ENCODE measurements at places on chromosomes 5 and 9.

DNA sequence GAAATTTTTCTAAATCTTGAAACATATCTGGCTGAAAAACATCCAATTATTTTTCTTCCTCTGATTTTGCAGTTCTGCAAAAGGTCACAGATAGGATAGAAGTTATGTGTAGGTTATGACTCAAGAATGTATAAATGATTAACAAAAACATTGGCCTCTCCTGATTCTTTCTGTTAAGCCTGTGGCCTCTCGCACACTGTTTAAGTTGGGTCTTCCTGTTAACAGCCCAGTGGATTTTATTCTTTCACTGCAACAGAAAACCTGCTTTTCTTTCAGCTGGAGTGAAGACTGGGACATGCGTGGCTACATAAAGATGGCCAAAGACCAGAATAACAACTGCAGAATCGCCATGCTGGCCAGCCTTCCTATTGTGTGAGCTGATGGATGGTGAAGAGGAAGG is 17.1 kb upstream of the SPATA31E1 start:
- H3K27me3 ChIP-seq, result peaks cover 14% of the 10 kb centered on the region
- H3K27ac ChIP-seq, result no peak overlapping the region
- peaks cover 3% of the 10 kb centered on the region for H3K36me3 ChIP-seq

DNA sequence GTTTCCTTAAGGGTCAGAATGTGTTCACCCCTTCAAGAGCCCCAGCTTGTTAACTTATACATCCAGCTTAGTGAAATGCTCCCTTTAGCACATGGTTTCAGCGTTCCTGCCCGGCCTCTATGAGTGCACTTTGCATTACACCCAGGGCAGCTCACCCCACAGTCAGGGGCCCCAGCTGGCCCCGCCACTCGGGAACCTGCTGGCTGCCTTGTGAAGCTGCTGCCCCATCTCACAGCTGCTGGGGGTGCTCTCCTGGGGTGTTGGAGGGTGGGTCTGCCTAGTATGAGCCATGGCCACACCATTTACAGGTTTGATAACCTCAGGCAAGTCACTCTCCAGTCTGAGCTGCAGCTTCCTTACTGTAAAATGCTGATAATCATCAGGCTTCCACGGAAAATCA is 32.2 kb downstream of the HRH2 start:
- no peak overlapping the region for H3K27ac ChIP-seq
- no peak overlapping the region for H3K4me3 ChIP-seq
- H3K36me3 ChIP-seq, result peaks cover 3% of the 10 kb centered on the region

DNA sequence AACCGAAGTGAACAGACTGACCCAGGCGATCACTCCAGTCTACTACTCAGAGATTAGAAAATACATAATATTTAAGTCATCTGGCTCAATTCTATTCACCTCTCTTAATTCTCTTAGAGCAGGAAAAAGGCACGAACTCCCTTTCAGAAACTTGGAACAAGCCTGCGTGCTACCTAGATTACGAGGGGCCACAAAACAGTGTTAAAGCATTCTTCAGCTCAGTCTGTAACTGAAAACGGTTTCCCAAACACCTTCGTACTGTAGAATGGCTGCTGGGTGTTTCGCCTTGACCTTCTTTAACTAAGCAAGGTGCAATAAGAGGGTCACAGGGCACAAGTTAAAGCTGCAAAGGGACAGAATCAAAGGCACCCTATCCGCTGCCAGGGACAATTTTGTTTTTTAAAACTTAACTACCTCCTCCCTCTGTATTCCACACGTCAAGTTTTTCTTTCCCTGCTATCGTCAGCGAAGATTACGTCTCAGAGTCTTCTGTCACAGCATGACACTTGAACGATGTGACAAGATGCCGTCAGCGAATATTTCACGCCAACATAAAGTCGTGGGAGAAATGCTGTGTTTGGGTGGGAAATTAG is 687 bp downstream of the LYSMD3 start:
- H3K27me3 ChIP-seq, result peaks cover 15% of the 10 kb centered on the region
- H3K27ac ChIP-seq, result peak overlapping the region; percentile 96
- H3K4me3 ChIP-seq, result peak overlapping the region; percentile 94
- H3K36me3 ChIP-seq, result peaks cover 35% of the 10 kb centered on the region
- peaks cover 21% of the 10 kb centered on the region for H3K4me1 ChIP-seq
- DNase-seq, result peak; percentile 21

DNA sequence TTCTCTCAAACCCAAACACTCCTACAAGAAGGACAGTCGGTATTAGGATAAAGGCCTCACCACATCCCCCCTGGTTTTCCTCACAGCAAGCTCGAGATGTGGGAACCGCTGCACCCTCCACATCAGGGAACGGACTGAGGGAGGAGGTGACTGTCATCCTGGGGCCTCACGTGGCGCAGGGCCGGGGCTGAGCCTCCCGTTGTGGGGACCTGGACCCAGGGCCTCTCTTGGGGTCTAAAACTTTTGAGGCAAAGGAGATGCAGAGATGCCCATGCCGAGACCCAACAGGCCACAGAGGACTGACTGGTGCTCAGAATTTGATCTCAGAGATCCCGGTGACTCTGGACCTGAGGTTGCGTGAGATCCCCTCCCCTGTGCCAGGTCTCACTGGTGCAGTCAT is 72.7 kb downstream of the MRPL36 start:
- no peaks in the 10 kb centered on the region for H3K4me1 ChIP-seq
- no peak overlapping the region for H3K27ac ChIP-seq
- H3K4me3 ChIP-seq, result no peak overlapping the region
- peaks cover 32% of the 10 kb centered on the region for H3K27me3 ChIP-seq
- no peaks in the 10 kb centered on the region for H3K36me3 ChIP-seq
- no peak for DNase-seq

- no peak overlapping the region for H3K4me3 ChIP-seq
- DNase-seq, result no peak
- H3K4me1 ChIP-seq, result no peaks in the 10 kb centered on the region
- H3K27me3 ChIP-seq, result peaks cover 14% of the 10 kb centered on the region
- H3K36me3 ChIP-seq, result no peaks in the 10 kb centered on the region
Measured at GRCh38 chr9:1729631-1730030, 285.5 kb upstream of the SMARCA2 start.

DNA sequence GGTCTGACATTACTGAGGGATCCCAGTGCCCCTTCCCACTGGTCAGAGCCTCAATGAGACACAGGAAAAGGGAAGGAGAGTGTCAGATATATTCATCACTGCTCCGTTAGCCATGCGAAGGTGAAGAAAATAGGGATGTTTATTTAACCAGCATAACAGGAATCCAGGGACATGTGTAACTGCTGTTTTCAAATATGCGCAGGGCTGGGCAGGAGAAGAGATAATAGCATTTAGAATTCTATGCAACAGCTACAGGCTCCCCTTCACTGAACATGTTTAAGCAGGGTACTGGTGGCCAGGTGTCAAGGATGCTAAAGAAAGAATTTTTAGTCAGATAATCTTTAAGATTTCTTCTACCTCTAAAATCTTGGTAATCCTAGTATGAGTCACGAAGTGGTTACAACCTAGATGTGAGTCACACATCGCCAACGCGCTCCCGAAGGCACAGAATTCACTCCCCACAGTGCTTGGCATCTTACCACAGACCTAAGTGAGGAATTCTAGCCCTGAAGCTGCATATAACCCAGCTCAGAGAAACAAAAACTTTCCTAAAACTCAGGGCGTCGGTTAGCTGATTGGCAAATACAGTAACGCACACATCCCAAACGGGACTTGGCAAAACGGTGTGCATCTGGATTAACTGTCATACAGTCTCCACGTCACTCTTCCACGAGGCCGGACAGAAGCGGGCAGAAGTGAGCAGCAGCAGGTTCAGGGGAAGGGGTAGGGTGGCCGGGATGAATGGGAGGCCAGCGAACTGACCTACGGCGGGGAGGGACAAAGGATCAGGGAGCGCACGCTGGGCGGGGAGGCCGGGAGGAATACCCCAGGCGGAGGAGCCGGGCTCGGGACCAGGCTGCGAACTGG is 1.1 kb downstream of the CTNNAL1 start:
- peak; percentile 3 for DNase-seq
- peaks cover 27% of the 10 kb centered on the region for H3K4me1 ChIP-seq
- H3K4me3 ChIP-seq, result peak overlapping the region; percentile 98
- H3K27me3 ChIP-seq, result no peaks in the 10 kb centered on the region

DNA sequence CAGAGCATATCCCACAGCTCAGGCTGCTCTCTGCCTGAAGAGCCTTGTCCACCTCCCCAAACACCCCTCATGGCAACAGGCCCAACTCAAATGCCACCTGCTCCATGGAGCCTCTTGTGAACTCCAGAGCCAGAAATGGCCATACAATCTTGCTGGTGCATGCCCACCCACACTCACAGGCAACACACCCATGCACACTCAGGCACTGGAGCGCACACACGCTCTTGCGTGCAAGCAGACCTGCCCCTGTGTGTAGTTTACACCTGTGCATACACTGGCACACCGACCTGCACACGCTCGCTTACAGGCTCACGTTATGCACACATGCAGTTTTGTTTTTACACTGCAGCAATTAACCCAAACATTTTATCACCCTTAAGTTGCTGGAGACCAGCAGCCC is 40.0 kb downstream of the HRH2 start:
- H3K4me1 ChIP-seq, result peaks cover 19% of the 10 kb centered on the region
- no peak overlapping the region for H3K4me3 ChIP-seq
- H3K36me3 ChIP-seq, result no peaks in the 10 kb centered on the region
- H3K27me3 ChIP-seq, result peaks cover 22% of the 10 kb centered on the region

DNA sequence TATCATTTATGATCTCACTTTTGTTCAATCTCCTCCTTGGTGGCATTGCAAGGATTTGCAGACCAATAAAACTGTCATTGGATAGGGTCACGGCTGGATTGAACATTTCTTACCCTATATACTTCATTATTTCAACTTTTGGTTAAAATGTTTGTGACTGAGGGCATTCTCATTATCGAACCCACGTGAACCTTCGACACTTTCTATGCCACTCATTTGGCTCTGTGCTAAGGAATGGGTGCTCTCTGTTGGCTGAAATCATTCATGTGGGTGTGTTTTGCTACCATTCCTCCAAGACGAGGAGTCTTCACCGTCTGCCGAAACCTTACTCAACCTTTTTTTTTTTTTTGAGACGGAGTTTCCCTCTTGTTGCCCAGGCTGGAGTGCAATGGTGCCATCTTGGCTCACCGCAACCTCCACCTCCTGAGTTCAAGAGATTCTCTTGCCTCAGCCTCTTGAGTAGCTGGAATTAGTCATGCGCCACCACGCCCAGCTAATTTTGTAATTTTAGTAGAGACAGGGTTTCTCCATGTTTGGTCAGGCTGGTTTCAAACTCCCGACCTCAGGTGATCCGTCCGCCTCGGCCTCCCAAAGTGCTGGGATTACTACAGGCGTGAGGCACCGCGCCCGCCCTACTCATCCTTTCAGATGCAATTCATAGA is 62.5 kb downstream of the CSNK1A1 start:
- no peak for DNase-seq
- no peak overlapping the region for H3K4me3 ChIP-seq
- H3K4me1 ChIP-seq, result peaks cover 3% of the 10 kb centered on the region
- no peaks in the 10 kb centered on the region for H3K36me3 ChIP-seq
- no peaks in the 10 kb centered on the region for H3K27me3 ChIP-seq

- DNase-seq, result no peak
- H3K27me3 ChIP-seq, result no peaks in the 10 kb centered on the region
- H3K4me3 ChIP-seq, result no peak overlapping the region
- H3K36me3 ChIP-seq, result no peaks in the 10 kb centered on the region
Measured at GRCh38 chr5:9198394-9198793, 347.5 kb downstream of the SEMA5A start.

DNA sequence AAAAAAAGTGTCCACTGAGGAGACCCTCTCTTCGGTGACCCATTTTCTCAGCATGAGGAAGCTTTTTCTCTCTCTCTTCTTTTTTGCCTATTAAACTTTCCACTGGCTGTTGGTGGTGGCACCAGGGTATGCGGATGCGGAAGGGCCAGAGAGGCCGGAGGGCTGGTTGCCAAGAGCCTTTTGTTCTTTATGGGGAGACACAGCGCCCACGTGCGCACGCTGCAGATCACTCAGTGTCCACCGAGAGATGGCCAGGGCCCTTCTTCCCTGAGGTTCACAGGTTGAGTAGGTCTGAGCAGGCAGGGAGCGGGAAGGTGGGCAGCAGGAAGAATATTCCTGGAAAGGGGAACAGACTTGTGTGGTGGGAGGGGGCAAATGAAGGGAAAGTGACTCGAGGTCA is 69.1 kb downstream of the STK10 start:
- no peaks in the 10 kb centered on the region for H3K27me3 ChIP-seq
- H3K27ac ChIP-seq, result peak overlapping the region; percentile 39
- H3K36me3 ChIP-seq, result peaks cover 75% of the 10 kb centered on the region
- H3K4me3 ChIP-seq, result peak overlapping the region; percentile 15
- peaks cover 63% of the 10 kb centered on the region for H3K4me1 ChIP-seq

- no peaks in the 10 kb centered on the region for H3K36me3 ChIP-seq
- H3K27me3 ChIP-seq, result no peaks in the 10 kb centered on the region
- H3K27ac ChIP-seq, result no peak overlapping the region
- no peaks in the 10 kb centered on the region for H3K4me1 ChIP-seq
- H3K4me3 ChIP-seq, result no peak overlapping the region
Measured at GRCh38 chr5:124454081-124454480, 292.4 kb downstream of the ZNF608 start.

GRCh38 chr9:121286973-121287741 is 19.2 kb downstream of the GSN start:
- no peaks in the 10 kb centered on the region for H3K4me1 ChIP-seq
- H3K27me3 ChIP-seq, result no peaks in the 10 kb centered on the region
- no peak for DNase-seq
- no peak overlapping the region for H3K4me3 ChIP-seq

GRCh38 chr9:90249094-90249493 is 393.5 kb downstream of the DIRAS2 start:
- DNase-seq, result no peak
- H3K27me3 ChIP-seq, result peaks cover 10% of the 10 kb centered on the region
- H3K4me3 ChIP-seq, result no peak overlapping the region
- no peaks in the 10 kb centered on the region for H3K36me3 ChIP-seq
- H3K27ac ChIP-seq, result no peak overlapping the region

DNA sequence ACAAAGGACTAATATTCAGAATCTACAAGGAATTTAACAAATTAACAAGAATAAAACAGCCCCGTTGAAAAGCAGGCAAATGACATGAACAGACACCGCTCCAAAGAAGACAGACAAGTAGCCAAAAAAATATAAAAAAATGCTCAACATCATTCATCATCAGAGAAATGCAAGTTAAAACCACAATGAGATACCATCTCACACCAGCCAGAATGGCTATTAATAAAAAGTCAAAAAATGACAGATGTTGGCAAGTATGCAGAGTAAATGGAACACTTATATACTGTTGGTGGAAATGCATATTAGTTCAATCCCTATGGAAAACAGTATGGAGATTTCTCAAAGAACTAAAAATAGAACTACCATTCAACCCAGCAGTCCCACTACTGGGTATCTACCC is 302.7 kb upstream of the RGMB start:
- H3K27me3 ChIP-seq, result no peaks in the 10 kb centered on the region
- no peak overlapping the region for H3K4me3 ChIP-seq
- no peak for DNase-seq
- no peaks in the 10 kb centered on the region for H3K36me3 ChIP-seq
- H3K27ac ChIP-seq, result no peak overlapping the region
- no peaks in the 10 kb centered on the region for H3K4me1 ChIP-seq

GRCh38 chr5:38292228-38292627 is 33.9 kb downstream of the EGFLAM start:
- no peaks in the 10 kb centered on the region for H3K36me3 ChIP-seq
- no peak for DNase-seq
- no peak overlapping the region for H3K27ac ChIP-seq
- no peaks in the 10 kb centered on the region for H3K4me1 ChIP-seq

GRCh38 chr5:131644822-131645221 is 9.8 kb upstream of the RAPGEF6 start:
- H3K36me3 ChIP-seq, result peaks cover 6% of the 10 kb centered on the region
- no peak overlapping the region for H3K4me3 ChIP-seq
- no peaks in the 10 kb centered on the region for H3K27me3 ChIP-seq
- H3K27ac ChIP-seq, result peak overlapping the region; percentile 25

Data from effector memory CD8-positive, alpha-beta T cell (primary cell).